ENCODE measurements at places on chromosomes 1 and 21.
A peak's percentile ranks its signal among the peaks of the same experiment; 100 is the strongest.

DNA sequence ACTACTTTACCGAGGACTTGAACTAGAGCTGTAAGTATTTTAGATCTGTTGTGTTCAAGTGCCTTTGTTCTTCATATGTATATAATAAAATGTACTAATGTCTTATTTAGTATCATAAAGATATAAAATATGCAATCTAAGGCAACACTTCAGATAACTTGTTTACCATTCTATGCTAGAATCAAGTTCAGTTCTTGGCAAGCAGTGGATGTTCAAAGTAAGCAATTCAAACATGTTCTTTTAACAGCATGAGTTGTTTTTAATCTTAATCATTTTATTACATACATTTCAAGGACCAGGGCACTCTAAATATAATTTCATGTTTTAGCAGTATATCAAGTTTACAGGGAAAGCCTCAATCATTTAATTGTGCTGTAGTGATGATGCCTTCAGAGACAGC is 47.0 kb downstream of the ZC3H11B start:
- DNase-seq = no peak

GRCh38 chr1:29234471-29234870 is 1.9 kb upstream of the PTPRU start:
- no peak for DNase-seq

GRCh38 chr1:118177998-118178397 is 7.0 kb downstream of the SPAG17 start:
- DNase-seq = no peak

DNA sequence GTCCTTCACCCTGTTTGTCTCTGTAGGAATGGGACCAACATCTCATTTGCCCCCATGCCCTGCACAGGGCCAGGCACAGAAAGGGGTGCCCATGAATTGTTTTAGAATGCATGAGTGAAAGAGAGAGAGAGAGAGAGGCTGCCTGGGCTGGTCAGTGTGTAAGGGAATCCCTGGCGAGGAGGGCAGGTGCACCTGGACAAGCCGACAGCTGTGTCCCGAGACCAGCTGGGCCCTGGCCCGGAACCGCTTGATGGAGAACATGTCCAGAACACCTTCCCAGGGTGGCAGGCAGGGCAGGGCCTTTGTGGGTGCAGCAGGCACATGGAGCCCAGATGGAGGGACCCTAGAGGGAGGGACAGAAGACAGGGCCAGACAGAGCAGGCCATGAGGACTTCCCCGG is 22.7 kb downstream of the SPOCD1 start:
- DNase-seq = no peak

DNA sequence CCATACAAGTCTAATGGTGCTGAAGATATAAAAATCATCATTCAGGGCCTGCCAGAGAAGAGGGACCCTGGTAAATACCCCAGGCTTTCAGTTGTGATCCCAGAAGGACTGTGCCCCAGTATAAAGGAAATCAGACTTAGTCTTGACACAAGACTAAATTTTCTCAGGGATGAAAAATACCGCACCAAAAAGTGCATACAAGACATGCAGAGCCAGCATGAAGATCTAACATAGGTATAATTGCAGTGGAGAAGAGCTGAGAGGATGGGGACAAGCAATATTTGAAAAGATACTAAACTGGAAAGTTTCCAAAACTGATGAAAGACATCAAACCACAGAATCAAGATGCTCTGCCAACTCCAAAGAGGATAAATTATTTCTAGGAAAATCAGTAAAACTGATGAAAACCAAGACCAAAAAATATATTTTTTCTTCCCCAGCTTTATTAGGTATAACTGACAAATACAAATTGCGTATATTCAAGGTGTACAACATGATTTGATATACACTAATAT is 17.7 kb upstream of the SIM2 start:
- DNase-seq = no peak

- DNase-seq = no peak
Measured at GRCh38 chr1:24980836-24981630, 51.0 kb upstream of the RUNX3 start.

- no peak for DNase-seq
Measured at GRCh38 chr21:33273044-33273443, 6.9 kb downstream of the IL10RB start.

DNA sequence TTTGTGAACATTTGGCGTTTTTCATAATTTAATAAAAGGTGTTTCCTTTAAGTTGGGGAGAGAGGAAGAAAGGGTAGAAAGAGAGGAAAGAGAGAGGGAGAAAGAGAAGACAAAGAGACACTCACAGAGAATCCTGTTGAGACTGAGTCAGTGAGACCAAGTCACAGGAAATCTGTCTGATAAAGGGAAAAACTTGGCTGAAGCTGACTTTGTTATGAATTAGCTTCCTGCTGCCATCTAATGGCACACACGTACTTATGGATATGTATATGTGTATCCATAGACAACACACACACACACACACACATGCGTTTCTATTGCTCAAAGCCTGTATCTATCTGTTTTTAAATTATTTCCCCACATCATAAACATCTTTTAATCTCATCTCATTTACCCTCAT is 42.5 kb upstream of the DISC1 start:
- DNase-seq = peak; percentile 73

GRCh38 chr1:157139052-157139715 is 989 bp upstream of the ETV3 start:
- DNase-seq = no peak

DNA sequence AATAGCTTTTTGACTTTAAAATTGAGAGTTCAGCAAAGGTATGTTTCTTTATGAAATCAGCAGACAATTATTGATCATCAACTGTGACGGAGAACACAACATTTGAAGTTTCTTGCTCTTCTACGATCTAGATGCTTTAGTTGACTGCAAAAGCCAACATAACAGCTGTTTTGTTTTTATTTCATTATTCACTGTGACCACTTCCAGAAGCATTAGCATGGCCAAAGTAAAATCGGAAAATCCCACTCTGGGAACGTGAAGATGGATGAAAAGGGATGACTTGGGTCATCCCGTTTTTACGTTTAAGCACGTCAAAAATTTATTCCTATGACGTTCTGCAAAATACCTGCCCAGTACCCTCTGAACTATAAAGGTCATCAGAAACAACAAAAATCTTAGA is 833.0 kb upstream of the ADAMTS5 start:
- no peak for DNase-seq

DNA sequence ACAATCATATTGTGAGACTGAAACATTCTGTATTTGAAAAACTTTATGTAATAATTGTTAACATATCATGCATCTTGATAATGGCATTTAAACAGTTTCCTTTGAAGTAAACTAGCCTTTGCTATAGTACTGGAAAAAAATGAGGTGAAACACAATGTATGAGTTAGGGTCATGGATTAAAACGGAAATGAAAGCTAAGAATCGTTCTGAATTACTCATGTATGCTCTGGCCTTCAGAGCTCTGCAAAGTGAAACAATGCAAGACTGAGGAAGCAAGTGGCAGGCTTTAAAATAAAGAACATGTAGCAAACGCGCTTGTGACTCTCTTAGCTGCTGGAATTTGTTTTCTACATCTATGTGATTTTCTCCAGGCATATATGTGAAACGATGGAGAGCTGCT is 317.1 kb downstream of the DPYD start:
- peak; percentile 35 for DNase-seq
